ENCODE measurements at places on chromosomes 6 and 20.

DNA sequence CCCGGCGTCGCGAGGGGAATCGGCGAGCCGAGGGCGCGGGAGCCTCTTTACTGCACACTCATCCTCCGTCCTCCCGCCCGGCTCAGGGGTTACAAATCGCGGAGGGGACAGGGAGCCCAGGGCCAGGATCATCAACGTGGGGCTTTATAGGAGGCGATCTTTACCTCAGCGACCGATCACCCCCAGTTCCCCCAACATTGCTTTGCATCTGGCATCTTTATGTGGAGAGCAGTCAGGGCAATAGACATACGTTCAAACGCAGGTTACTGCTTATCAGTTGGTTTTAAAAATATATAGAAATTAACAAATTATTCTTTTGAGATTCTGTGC lies 634 bp downstream of the HSF2 start:
- no peak for DNase-seq

DNA sequence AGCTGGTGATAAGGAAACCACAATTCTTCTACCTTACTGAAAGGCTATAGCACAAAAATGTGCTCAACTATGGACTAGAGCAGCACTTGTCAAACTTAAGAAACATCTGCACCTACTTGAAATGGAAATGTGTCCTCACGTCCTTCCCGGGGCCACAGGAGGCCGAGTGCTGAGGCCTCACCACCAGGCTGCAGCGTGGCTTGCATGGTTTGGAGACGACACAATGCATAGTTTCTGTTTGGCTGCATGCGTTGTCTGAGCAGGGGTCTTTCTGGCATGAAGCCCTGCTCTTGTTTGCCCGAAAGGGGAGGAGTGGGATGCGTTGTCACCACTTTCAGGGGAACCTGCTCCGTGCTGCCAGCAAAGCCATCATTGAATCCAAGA lies 228.8 kb downstream of the TTLL2 start:
- no peak for DNase-seq

DNA sequence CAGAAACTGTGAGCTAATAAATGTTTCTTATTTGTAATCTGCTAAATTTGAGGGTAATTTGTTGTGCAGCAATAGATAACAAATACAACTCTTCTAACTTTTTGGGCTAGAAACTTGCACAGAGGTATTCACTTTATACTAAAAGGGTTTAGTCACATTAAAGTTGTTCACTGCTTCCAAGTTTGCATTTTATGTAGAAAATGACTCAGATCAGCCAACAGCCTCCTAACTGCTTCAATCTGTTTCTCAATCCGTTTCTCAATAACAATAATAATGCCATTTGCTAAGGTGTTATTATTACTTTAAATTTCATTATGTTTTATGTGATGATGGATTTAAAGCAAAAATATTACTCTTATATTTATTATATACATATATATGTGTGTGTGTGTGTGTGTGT lies 213.9 kb downstream of the CENPW start:
- no peak for DNase-seq

DNA sequence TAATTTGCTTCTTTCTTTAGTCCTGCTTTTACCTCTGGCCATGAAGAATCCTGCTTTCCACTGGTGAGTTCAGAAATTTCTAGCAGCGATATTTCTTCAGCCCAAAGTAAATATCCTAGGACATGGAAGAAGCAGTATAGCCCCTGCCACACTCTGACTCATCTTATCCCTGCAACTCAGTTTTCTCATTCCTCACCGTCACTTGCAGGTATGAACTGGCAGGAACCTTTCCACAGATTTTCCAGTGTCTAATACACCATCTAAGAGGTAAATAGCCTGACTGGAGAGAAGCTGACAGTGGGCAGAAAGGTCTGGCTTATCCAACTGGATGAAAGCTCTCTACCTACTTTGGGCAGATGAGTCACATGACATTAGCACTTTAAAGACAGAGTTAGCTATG lies 816.7 kb upstream of the FLRT3 start:
- no peak for DNase-seq

GRCh38 chr20:50819349-50819748 lies 24.5 kb downstream of the BCAS4 start:
- DNase-seq, result no peak

- DNase-seq, result no peak
Measured at GRCh38 chr6:75852721-75853120, 103.7 kb downstream of the MYO6 start.

All from stimulated activated CD8-positive, alpha-beta memory T cell treated with anti-CD3 and anti-CD28 coated beads, Interleukin-4, amount 100 ng/mL, for 4 hours (primary cell).